Left ventricle myocardium superior (tissue), 1 donor: ENCODE measurements at places on chromosomes 2 and 18. TPM values are rescaled to one million over a fixed set of nuclear protein-coding genes. Genes with fewer than 3 reads are reported as not detected.

- DNase-seq = no peak
Observed at GRCh38 chr18:45073556-45073955, 392.9 kb downstream of the SETBP1 start.

GRCh38 chr2:65350651-65351056 is 81.7 kb downstream of the SPRED2 start:
- no peak for DNase-seq

- DNase-seq = no peak
Observed at GRCh38 chr2:68925295-68925896, 27.3 kb downstream of the GKN2 start.

DNA sequence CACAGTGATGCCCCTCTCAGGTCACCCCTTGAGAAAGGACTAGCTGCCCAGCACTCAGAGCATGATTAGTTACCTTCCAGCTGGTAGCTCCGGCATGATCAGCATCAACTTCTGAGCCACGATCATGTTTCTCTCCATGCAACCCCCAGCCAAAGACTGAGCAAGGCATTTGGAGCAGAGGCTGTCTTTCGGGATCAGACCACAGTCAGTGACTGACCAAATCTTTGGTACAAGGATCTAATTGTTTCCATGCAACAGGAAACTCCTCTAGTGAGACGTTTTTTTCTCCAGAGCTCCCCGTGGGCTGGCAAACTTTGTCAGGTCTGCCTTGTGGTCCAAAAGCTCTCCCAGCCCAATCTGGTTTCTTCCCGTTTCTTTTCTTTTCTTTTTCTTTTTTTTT is 244.3 kb downstream of the METTL4 start:
- DNase-seq = no peak

DNA sequence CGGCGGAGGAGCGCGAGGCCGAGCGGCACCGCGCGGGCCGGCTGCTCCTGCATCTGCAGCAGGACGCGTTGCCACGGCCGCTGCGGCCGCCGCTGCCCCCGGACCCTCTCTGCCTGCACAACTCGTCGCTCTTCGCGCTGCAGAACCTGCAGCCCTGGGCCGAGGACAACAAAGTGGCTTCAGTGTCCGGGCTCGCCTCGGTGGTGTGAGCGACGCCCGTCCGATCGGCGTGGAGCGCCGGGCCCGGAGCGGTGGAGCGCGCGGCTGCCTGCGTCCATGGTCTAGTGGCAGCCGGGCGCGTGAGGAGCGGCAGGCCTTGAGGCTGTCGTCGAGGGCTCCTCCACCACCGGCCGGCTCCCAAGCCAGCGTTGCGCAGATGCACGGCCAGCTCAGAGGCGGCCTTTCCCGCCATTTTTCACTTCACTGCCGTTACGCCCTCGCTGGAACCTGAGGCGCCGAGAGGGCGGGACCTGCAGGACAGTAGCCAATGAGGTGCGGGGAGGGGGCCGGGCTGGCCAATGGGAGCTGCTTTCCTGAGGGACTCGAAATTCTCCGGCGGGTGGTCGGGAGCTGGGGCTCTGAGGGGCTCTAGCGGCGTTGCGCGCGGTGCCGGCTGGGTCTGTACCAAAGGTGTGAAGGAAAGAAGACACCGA is 1.9 kb downstream of the TLX2 start:
- DNase-seq = peak; percentile 82

DNA sequence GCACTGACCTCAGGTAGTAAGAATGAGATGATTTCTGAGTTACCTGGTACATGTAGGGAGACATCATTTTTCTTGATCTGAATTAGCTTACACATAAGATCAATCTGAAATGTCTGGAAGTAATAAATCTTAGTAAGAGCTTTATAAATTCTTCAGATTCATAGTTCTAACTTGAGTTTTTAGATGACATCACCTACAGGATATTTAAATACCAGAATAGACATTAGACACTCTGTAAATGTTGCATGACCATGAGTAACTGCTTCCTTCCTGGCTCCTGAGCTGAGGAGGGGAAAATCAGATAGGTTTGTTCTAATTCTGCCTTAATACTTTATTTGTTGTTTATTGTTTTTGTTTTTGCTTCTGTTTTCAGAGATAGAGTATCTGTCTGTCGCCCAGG is 181.8 kb downstream of the PHLPP1 start:
- no peak for DNase-seq

Gene SLC23A3
- 0.37 TPM for total RNA-seq

Gene CNTNAP5
- not detected for total RNA-seq

DNA sequence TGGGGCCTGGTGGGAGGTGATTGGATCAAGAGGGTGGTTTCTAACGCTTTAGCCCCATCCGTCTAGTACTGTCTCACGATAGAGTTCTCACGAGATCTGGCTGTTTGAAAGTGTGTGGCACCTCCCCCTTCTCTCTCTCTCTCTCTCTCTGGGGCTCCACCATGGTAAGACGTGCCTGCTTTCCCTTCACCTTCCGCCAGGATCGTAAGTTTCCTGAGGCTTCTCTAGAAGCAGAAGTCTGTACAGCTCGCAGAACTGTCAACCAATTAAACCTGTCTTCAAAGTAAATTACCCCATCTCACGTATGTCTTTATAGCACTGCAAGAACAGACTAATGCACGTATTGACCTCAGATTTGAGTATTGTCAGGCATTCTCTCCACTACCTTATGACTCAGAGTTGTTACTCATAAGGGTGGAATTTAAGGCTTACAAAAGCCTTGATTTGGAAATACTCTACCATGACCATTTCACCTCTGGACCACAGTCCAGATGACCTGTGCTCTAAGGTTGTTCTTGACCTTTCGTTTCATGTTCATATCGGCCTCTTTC is 99.5 kb upstream of the AGAP1 start:
- no peak for DNase-seq

DNA sequence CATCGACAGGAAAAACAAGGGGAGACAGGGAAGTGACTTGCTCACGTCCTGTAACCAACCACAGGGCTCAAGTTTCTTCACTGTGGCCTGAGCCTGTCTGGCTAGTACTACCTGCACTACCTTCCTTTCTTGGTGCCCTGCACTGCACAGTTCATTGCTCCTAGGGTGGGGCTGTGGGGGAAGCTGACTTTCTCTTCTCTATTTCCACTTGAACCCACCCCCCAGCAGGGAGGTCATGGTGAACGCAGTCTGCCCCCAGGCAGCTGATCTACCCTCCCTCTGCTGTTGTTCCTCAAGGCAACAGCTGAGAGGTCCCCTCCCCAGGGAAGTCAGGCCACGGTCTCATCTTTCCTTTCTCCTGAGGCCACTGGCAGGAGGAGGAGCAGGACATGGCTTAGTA is 532.1 kb downstream of the SOX11 start:
- DNase-seq = no peak

GRCh38 chr2:181471783-181472182 is 14.6 kb downstream of the ITGA4 start:
- DNase-seq = no peak

Gene ALK
- total RNA-seq = not detected

DNA sequence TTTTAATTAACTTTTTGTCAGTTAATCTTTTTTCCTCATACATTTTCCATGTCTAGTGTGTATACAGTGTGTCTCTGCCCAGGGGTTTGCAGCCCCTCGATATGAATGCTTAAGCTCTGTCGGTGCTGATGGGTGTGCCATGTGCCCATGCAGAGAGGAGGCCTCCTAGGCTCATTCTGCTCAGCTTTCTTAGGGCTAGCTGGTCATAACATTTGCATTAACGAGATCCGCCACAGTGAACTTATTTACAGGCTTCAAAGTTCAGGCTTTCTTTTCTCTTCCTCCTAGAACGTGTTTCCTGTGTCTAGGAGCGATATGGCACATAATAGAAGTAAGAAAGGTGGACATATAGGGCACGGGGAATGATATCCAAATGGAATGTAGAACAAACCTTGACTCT is 783.3 kb downstream of the PLCL1 start:
- no peak for DNase-seq

- peak; percentile 82 for DNase-seq
Observed at GRCh38 chr18:36366994-36367839, 69.7 kb downstream of the FHOD3 start.

Gene ANTXR1
- total RNA-seq = 28.9 TPM

GRCh38 chr2:71129902-71130151 is 202 bp downstream of the MCEE start:
- no peak for DNase-seq

- no peak for DNase-seq
Observed at GRCh38 chr2:226122041-226122440, 677.6 kb downstream of the IRS1 start.

- no peak for DNase-seq
Observed at GRCh38 chr2:66832646-66833435, 397.9 kb downstream of the MEIS1 start.

Gene ACVR2A
- 9.4 TPM for total RNA-seq

- DNase-seq = peak; percentile 47
Observed at GRCh38 chr2:30862054-30862651, 54.9 kb upstream of the CAPN13 start.

DNA sequence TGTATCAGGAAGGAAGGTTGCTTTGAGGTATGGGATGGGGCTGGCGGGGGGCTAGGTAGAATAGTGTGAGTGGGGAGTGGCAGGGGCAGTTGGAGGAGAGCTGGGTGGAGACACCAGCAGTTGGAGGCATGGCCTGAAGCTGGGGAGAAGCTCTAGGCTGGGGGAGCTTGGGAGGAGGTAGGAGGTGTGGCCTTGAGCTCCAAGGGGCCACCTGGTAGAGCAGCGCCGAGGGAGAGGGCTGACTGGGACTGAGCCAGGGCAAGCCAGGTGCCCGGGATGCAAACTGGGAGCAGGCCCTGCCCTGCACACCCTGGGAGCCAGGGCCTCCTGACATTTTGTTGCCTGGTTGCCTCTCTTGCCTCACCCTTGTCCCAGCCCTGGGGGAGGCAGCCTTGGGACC is 33.1 kb upstream of the PDIA6 start:
- DNase-seq = peak; percentile 61

- no peak for DNase-seq
Observed at GRCh38 chr2:142041105-142041504, 89.7 kb downstream of the LRP1B start.

DNA sequence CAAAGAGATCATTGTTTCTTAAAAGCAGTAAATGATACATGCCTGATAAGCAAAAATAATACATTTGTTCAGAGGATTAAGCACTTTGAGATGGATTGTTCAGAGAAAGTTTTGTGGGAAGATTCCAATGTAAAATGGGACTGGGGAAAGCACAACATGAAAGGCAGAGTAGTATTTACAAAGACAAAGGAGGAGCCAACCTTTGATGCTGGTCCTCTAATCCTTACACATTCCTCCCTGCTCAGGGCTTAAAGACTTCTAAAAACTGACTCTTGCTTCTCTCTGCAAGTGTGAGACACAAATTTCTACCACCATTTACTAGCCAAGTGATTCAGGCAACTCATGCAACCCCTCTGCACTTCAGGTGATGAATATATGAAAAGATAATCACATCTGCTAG is 47.2 kb upstream of the REG3G start:
- DNase-seq = no peak

Gene TLX2
- total RNA-seq = not detected

Gene CAPG
- 6.1 TPM for total RNA-seq

- DNase-seq = no peak
Observed at GRCh38 chr2:208501206-208501605, 94.6 kb downstream of the PTH2R start.

GRCh38 chr18:76754351-76754750 is 68.0 kb upstream of the ZNF236 start:
- no peak for DNase-seq

- DNase-seq = no peak
Observed at GRCh38 chr2:13015532-13016320, 299.0 kb downstream of the TRIB2 start.

GRCh38 chr2:106944215-106944614 is 58.2 kb upstream of the ST6GAL2 start:
- DNase-seq = no peak

DNA sequence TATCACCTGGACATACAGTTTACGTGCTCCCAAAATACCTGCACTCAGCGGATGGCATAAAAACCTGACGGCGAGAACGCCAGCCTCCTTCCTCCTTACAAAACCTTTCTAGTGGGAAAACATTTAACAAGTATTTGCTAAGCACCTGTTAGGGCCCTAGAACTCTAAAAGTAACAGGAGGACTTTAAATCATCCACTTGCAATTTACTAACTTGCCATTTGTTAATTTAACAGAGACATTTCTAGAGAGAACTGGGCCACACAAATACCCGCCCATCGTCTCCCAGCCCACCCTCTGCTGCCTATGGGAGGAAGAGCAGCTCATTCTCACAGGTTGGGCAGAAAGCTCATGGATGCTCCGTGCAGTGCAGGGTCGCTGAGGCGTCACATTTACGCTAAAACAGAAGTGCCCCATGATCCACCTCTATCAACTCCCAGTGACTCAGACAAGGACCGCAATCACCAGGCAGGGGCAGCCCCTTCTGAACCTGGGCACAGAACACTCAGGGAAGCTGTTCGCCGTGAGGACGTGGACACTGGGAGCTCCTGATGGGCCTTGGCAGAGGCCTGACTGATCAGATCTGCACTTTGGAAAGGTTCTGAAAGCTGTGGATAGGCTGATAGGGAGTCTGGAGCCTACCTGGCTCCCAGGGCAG is 106.9 kb downstream of the HDAC4 start:
- no peak for DNase-seq

Gene NEU4
- 0.52 TPM for total RNA-seq

Gene ERICH2
- total RNA-seq = 1.2 TPM

GRCh38 chr2:7377916-7378569 is 460.8 kb downstream of the RNF144A start:
- peak; percentile 40 for DNase-seq

DNA sequence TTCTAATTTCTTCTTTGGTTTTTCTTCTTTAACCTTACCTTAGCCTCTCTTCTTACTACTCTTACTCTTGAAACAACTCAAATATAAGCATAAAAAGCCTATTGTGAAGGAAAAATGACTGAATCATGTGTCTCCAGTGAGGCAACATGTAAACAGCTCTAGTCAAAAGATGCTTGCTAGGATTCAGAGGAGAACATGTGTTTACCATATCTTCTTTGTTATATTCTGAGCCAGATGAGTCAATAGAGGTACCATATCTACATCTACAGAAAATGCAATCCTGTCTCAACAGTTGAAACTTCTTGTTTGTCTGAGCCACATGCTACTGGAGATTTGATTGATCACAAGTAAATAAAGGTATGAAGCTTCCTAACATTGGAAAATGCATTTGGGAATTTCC is 15.9 kb upstream of the FIGN start:
- DNase-seq = no peak

DNA sequence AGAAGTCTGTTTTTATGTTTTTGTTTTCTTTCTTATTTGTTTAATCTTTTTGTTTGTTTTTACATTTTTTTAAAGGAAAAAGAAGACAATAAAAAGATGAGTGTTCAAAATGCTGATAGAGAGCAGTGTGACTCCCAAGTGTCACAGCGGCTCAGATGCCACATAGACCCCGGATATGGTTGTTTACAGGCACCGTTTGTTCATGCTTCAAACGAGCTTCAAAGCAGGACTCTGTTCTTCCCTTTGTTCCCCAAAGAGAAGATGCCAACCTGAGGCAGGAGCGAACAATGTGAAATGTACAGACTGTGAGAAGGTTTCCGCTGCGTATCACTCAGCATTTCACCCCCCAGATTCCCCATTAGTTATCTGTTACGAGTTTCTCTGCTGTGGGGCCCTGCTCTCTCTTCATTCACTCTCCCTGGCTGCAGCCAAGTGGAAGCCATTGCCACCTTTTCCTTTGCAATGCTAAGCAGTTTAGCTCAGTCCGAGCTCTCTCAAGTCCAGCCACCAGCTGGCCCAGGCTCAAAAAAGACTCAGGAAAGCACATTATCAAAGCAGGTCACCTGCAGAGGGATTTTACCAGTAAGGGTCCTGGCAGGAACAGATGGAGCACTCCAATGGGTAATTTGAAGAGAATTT is 36.4 kb upstream of the PHLPP1 start:
- DNase-seq = no peak
